Suppressor macrophage treated with lipopolysaccharide for 1 hour (primary cell): ENCODE measurements at places on chromosomes 7 and 10.

DNA sequence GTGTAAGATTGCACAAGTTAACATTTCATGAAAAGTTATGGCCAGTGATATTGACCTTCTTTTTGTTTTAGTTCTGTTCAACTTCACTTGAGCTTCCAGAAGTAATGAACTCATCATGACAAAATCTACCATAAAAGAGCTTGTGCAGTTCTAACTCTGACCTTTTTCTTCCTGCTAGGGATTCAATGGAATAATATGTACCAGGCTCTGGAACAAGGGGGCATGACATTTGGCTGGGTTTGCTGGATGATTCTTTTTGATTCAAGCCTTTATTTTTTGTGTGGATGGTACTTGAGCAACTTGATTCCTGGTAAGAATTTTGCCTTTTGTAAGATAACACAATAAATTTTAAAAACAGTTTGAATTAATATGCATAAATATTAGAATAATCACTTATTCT is 205.0 kb downstream of the ABCA13 start:
- no peak for DNase-seq

DNA sequence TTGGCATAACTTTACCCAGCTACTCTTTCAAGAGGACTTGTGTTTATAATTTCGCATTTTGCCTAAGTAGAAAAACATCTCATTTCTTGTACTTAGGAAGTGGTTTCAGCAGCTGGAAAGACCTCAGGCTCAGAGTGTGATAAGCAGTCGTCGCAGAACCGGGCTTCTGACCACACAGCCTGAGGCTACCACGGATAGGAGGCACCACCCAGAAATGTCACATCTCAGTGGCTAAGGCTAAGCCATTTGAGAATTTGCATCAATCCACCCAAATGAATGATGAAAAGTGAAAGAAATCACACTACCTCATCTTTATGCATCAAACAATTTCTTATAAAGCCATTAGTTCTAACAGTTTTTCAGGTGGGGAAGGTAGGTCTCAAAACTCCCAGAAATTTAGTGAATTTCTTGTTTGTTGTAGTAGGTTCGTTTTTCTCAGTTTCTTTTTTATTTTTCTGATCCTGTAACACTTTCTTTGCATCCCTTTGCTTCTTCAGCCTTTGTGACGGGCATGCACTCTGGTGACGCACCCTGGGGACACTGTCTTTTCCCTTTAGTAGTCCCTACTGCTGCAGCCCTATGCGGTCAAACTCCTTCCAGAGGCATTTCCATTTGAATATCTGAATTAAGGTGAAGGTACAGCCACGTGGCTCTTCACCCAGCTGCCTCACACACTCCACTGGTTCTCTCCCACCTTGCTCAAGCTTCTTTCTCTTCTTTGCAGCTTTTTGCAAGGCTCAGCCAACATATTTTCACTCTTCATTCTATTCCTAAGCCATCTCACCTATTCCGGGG is 68.5 kb downstream of the MAP3K8 start:
- no peak for DNase-seq

- DNase-seq = peak; percentile 58
Measured at GRCh38 chr10:72316748-72317435, 37.8 kb downstream of the DNAJB12 start.

GRCh38 chr7:23477962-23478866 is 7.9 kb upstream of the IGF2BP3 start:
- no peak for DNase-seq

DNA sequence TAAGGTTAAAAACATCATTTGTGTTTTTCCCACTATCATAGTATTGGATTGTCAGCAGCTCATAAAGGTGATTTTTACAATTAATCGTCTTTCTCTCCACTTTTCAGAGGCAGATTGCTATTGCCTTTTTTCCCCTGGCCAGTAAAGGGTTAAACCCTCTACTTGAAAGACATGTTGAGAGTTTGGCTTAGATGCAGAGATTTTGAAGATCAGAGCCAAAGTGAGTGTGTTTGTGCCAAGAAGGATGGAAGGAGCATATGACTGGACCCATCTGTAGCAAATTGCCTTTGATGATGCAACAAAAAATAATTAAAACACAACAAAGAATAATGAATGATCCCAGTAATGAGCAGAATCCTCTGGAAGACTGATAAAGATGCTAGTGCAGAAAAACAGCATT is 373.1 kb downstream of the MALRD1 start:
- DNase-seq = no peak

GRCh38 chr10:131902211-131902610 is 1.4 kb downstream of the PPP2R2D start:
- no peak for DNase-seq

DNA sequence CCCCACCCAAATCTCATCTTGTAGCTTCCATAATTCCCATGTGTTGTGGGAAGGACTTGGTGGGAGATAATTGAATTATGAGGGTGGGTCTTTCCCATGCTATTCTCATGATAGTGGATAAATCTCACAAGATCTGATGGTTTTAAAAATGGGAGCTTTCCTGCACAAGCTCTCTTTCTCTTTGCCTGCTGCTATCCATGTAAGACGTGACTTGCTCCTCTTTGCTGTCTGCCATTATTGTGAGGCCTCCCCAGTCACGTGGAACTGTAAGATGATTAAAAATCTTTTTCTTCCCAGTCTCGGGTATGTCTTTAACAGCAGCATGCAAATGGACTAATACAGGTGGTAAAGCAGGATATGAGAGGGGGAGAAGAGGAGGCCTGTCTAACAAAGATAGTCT is 88.3 kb downstream of the TMEM106B start:
- DNase-seq = no peak

DNA sequence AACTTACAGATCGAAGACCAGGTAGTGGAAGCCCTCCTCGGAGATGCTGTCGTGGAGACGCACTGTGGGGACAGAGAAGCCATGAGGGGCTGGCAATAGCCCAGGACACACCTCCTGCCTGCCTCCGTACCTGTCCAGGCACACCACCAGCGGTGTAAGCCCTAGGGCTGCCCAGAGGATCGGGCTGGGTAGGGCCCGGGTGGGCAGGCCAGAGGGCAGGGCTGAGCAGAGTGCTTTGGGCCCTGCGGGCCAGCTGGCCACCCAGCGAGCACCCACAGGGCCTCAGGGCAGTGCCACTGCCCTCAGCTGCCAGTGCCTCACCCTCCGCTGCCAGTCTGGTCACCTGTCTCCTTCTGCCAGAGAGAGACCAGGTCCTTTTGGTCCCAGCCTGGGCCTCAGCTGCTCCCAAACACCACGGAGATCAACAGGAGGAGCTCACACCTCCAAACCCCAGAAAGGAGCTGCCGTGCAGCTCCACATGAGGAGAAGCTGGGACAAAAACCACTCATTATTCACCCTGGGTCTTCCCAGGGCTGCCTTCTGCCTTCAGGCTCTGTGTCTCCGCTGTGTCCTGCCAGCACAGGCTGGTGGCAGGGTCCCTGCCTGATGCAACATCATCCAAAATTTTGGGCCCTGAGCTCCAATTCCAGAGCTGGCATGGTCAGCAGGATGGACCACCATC is 58.2 kb downstream of the YKT6 start:
- no peak for DNase-seq

- DNase-seq = no peak
Measured at GRCh38 chr7:4177001-4177400, 505.1 kb upstream of the FOXK1 start.

DNA sequence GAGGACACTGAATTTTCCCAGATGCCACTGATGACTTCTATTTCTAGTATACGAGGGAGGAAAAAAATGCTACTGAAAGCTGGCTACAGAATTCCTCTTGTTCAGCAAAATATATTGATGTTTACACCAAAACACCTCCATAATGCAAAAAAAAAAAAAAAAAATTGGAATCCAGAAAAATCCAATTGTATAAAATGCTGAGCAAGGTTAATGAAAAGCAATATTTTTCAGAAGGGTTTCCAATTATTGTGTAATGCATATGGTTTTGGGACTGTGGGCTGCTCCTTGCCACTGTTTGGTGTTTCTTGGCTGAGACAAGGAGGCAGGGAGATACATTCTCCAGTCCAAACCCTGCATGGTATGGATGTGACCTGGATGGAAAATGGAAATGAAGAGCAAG is 83.8 kb downstream of the LSM5 start:
- DNase-seq = no peak

- DNase-seq = peak; percentile 32
Measured at GRCh38 chr7:26307791-26308190, 16.1 kb downstream of the SNX10 start.

DNA sequence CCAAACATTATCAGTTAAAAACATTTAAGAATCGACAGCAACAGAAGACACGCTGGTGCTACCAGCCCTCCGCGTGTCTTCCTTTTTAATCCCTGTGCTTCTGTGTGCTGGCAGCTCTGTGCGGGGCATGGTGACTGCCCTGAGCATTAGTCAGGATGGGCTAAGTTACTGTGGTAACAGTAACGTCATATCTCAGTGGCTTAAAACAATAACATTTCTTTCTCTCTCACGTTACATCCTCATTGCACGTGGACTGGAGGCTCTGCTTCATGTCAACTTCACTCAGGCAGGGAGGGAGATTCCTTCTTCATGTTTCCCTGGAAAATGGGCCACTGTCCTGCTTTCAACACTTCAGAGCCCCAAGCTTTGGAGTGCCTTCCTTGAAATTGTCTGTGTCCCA is 378.5 kb downstream of the CCSER2 start:
- no peak for DNase-seq

- DNase-seq = no peak
Measured at GRCh38 chr7:17374654-17375053, 76.2 kb downstream of the AHR start.

- DNase-seq = no peak
Measured at GRCh38 chr7:22996470-22996869, 17.5 kb downstream of the HYCC1 start.

- DNase-seq = no peak
Measured at GRCh38 chr7:17289074-17289645, 9.3 kb upstream of the AHR start.

DNA sequence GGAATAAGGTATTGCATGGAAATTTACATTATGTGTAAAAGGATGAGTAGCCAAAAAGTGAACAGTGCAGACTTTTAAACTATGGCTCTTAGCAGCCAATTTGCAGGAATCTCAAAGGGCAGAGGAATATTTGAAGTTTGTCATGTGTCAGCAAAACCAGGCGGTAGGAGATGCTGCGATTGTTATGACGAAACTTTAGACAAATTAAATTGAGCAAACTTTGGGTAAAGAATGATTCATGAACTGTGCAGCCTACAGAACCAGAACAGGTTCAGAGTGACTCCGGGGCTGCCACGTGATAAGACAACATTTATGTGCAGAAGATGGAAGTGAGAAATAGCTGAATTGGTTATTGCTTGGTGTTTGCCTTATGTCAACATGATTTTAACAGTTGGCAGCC is 39.2 kb upstream of the CCDC6 start:
- DNase-seq = no peak

- no peak for DNase-seq
Measured at GRCh38 chr7:109256762-109257560, 687.3 kb downstream of the DNAJB9 start.
